ENCODE measurements at places on chromosomes 5 and 9. TPM values are rescaled to one million over a fixed set of nuclear protein-coding genes. Genes with fewer than 3 reads are reported as not detected.

DNA sequence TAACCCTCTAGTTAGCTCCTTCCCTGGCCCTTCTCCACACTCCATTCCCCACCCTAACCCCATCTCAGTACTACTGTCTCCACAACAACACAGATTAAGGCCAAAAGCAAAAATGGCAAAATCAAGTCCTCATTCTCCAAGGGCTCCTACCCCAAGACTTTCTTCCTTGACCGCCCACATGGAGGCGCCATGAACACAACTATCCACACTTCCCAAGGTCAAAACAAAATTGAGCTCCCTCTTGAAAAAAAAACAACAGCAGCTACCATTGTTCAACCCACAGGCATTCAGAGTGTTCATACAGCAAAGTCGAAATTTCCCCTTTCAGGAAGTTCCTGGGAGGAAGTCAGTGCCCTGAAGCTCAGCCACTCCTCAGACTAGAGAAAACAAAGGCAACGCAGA is 54.4 kb downstream of the GNAQ start:
- H3K27ac ChIP-seq = peak overlapping the region; percentile 46
- H3K4me3 ChIP-seq = no peak overlapping the region
- peaks cover 21% of the 10 kb centered on the region for H3K4me1 ChIP-seq
- H3K36me3 ChIP-seq = no peaks in the 10 kb centered on the region
- no peaks in the 10 kb centered on the region for H3K27me3 ChIP-seq

DNA sequence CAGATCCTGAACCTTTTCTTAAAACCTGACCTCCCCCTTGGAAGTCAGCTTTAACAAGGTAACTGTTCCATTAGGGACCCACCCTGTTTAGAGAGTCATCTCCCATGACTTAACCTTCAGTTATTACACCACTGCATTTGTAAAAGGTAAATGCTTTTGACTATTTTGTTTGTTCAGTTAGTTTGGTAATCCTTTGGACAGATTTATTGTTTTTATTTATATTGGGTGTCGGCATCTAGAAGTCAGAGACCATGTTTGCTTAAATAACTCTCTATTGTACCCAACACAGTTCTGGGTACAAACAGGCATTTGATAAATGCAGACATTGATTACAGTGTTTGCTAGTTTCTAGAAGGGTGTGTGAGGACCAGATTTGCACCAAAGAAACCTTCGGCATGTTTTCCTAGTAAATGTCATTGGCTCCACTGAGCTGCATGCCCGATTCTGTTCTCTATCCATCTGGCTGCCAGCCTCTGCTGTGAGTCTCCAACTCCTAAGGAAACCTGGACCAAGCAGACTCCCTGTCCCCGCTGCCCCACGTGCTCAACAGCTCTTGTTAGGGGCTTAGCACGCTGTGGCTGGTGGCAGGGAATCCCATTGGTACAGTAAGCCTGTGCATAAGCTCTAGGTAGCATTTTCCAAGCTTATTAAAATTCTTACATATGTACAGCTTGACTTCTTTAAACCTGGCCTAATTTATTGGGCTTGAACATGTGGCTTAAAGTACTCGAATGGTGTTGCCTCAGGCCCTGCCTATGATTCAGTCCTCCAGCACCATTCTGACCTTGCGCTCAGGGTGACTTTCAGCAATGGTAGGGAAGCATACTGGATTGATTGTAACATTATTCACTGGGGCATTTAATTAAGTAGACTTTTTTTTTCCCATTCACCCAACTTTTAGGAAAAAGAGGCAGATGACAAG is 6.6 kb downstream of the PCBD2 start:
- DNase-seq = no peak
- H3K36me3 ChIP-seq = peaks cover 4% of the 10 kb centered on the region
- H3K4me1 ChIP-seq = no peaks in the 10 kb centered on the region
- no peak overlapping the region for H3K27ac ChIP-seq
- H3K27me3 ChIP-seq = no peaks in the 10 kb centered on the region
- no peak overlapping the region for H3K4me3 ChIP-seq

GRCh38 chr5:142434322-142434612 is 109.4 kb upstream of the SPRY4 start:
- H3K27me3 ChIP-seq = peaks cover 4% of the 10 kb centered on the region
- no peak overlapping the region for H3K4me3 ChIP-seq

Gene FOXD4L4
- total RNA-seq = 0.19 TPM

- no peak overlapping the region for H3K27ac ChIP-seq
- H3K4me3 ChIP-seq = no peak overlapping the region
- no peak for DNase-seq
These were observed 716.1 kb upstream of the WWC1 start for GRCh38 chr5:167575330-167575729.

- peaks cover 25% of the 10 kb centered on the region for H3K27me3 ChIP-seq
- no peak overlapping the region for H3K4me3 ChIP-seq
- no peak for DNase-seq
- peaks cover 8% of the 10 kb centered on the region for H3K4me1 ChIP-seq
- H3K27ac ChIP-seq = no peak overlapping the region
- H3K36me3 ChIP-seq = no peaks in the 10 kb centered on the region
These were observed 30.3 kb upstream of the CER1 start for GRCh38 chr9:14752871-14753270.

GRCh38 chr5:133421394-133421793 is 190.9 kb downstream of the FSTL4 start:
- no peak overlapping the region for H3K27ac ChIP-seq
- no peak overlapping the region for H3K4me3 ChIP-seq
- H3K36me3 ChIP-seq = no peaks in the 10 kb centered on the region
- peaks cover 45% of the 10 kb centered on the region for H3K27me3 ChIP-seq

GRCh38 chr5:172101547-172102217 is 86.3 kb downstream of the STK10 start:
- no peaks in the 10 kb centered on the region for H3K27me3 ChIP-seq
- no peak overlapping the region for H3K4me3 ChIP-seq
- peak overlapping the region; percentile 35 for H3K27ac ChIP-seq

DNA sequence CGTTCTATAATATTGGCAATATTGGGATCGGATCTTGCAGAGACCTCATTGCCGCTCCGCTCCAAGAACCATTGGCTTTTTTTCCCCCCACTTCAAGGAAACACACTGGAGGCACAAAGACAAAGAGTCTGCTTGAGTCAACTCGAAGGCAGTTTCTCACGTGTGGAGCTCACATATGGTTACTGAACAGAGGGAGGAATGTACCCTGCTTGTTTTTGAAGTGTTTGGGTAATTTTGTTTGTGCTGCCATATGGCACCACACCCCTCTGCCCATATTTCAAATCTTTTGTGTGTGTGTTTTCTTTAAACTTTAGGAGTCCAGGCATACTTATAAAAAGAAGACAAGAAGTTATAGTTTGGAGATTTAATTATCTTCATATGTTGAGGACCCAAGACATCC is 595.9 kb downstream of the DTWD2 start:
- H3K36me3 ChIP-seq = no peaks in the 10 kb centered on the region
- H3K27ac ChIP-seq = no peak overlapping the region

Gene ZNF618
- 75.3 TPM for total RNA-seq

- peak overlapping the region; percentile 63 for H3K27ac ChIP-seq
- H3K36me3 ChIP-seq = no peaks in the 10 kb centered on the region
- peaks cover 5% of the 10 kb centered on the region for H3K27me3 ChIP-seq
- no peak for DNase-seq
- no peak overlapping the region for H3K4me3 ChIP-seq
- peaks cover 18% of the 10 kb centered on the region for H3K4me1 ChIP-seq
These were observed 124.1 kb upstream of the STC2 start for GRCh38 chr5:173452119-173452905.

GRCh38 chr9:113388833-113389232 is 12.0 kb upstream of the HDHD3 start:
- H3K4me1 ChIP-seq = peaks cover 31% of the 10 kb centered on the region
- H3K27me3 ChIP-seq = no peaks in the 10 kb centered on the region
- peaks cover 30% of the 10 kb centered on the region for H3K36me3 ChIP-seq
- H3K4me3 ChIP-seq = no peak overlapping the region

DNA sequence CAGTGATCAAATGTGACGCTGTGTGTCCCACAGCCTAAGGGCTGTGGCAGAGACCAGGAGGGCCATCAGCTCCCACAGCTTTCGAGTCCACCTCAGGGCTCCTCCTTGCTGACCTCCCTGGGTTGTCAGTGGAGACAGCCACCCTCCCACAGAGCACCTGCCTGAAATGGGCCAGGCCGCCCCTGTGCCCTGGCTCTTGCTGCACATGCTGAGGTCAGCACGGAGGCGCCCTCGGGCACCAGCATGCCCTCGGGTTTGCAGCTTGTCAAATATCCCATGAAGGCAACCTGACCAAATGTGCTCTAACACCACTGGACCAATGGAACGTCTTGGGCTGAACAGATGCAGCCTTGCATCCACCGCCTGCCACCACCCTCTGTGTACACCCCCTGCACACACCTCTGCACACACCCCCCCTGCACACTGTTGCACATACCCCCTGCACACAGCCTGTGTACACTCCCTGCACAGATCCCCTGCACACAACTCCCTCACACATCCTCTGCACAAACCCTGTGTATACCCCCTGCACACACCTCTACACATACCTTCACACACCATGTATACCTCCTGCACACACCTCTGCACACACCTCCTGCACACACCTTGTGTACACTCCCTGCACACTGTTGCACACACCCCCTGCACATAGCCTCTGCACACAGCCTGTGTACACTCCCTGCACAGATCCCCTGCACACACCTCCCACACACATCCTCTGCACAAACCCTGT is 2.0 kb upstream of the CEP72 start:
- H3K27me3 ChIP-seq = peaks cover 9% of the 10 kb centered on the region
- H3K4me1 ChIP-seq = peaks cover 16% of the 10 kb centered on the region
- H3K4me3 ChIP-seq = peak overlapping the region; percentile 69
- peaks cover 9% of the 10 kb centered on the region for H3K36me3 ChIP-seq
- H3K27ac ChIP-seq = no peak overlapping the region

DNA sequence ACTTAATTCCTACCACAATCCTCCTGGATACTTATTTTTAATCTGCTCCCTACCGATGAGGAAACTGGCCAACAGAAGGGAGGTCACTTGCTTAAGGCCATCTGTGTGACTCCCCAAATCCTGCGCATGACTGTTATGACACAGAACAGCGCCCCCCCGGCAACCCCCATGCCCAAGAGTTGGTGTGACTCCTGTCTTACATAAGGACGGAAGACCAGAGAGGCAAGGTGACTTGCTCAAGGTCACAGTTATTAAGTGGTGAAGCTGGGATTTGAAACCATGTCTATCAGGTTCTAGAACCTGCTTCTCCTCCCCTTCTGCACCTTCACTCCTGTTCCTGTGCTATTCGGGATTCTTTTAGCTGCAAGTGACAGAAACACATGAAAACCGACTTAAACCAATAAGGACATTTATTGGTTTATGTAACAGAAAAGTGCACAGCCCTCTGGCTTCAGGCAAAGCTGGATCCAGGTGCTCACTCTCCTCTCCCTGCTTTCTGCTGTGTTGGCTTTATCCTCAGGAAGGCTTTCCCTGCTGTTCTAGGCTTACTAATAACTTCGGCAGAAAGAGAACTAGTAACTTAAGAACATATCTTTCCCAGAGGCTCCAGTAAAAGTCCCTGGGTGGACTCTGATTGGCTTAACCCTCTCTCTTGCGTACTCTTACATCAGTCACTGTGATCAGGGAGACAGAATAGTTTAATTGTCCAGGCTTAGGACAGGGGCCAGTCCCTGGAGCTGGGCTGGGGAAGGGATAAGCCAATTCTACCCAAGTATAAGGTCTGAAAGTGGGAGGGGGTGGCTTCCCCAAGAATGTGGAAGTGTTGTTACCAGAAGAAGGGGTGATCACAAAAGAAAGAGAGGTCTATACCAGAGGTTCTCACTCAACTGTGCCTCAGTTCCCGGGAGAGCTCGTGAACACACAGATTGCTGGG is 43.7 kb downstream of the FGF18 start:
- H3K36me3 ChIP-seq = no peaks in the 10 kb centered on the region
- no peak overlapping the region for H3K27ac ChIP-seq
- H3K4me3 ChIP-seq = no peak overlapping the region
- DNase-seq = no peak

Gene NME5
- 9.9 TPM for total RNA-seq

- H3K27me3 ChIP-seq = peaks cover 6% of the 10 kb centered on the region
- no peak overlapping the region for H3K4me3 ChIP-seq
- H3K4me1 ChIP-seq = peaks cover 6% of the 10 kb centered on the region
These were observed 15.1 kb upstream of the TCF7 start for GRCh38 chr5:134099288-134099872.

Gene KIF12
- total RNA-seq = 176 TPM

GRCh38 chr5:149878371-149878770 is 66.2 kb downstream of the PDE6A start:
- no peak overlapping the region for H3K4me3 ChIP-seq
- no peaks in the 10 kb centered on the region for H3K36me3 ChIP-seq
- DNase-seq = no peak
- peaks cover 8% of the 10 kb centered on the region for H3K4me1 ChIP-seq

- H3K36me3 ChIP-seq = no peaks in the 10 kb centered on the region
- DNase-seq = no peak
- H3K27ac ChIP-seq = no peak overlapping the region
- no peak overlapping the region for H3K4me3 ChIP-seq
- H3K4me1 ChIP-seq = peaks cover 7% of the 10 kb centered on the region
- peaks cover 32% of the 10 kb centered on the region for H3K27me3 ChIP-seq
These were observed 15.2 kb downstream of the HK3 start for GRCh38 chr5:176883700-176884570.

DNA sequence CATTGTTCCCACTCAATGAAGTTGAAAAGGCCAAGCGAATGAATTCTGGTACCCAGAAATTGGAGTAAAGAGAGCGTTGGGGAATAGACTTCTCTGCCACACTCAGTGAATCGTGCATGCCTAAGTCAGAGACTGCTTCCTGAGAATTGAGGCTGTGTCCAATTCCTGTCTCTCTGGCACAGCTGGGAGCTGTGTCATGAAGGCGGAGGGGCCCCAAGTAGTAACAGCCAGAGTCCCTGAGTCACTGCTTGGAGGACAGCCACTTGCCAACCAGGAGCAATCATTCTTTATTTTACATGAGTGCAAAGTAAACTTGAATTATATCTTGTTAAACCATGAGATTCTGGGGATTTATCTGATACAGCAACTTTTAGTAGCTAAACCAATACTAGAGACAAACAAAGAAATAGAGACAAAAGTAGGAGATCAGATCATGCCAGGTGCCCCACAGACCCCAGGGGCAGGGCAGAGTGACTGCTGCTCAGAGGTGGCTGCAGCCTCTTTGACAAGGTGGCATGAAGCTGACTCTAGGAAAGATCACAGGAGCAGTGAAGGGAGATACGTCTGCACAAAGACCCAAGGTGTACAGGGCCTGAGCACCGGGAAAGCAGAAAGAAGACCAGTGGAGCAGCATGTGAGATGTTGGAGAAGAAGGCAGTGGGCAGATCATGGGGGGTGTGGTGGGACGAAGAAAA is 246.0 kb downstream of the GADD45G start:
- DNase-seq = no peak
- no peak overlapping the region for H3K4me3 ChIP-seq
- H3K4me1 ChIP-seq = peaks cover 3% of the 10 kb centered on the region
- peaks cover 14% of the 10 kb centered on the region for H3K27me3 ChIP-seq
- H3K36me3 ChIP-seq = no peaks in the 10 kb centered on the region

GRCh38 chr5:172768573-172769341 is 2.2 kb downstream of the DUSP1 start:
- H3K27ac ChIP-seq = peak overlapping the region; percentile 97
- peaks cover 48% of the 10 kb centered on the region for H3K4me1 ChIP-seq
- peak overlapping the region; percentile 92 for H3K4me3 ChIP-seq

- DNase-seq = no peak
- no peak overlapping the region for H3K27ac ChIP-seq
- no peak overlapping the region for H3K4me3 ChIP-seq
- H3K36me3 ChIP-seq = no peaks in the 10 kb centered on the region
- H3K4me1 ChIP-seq = peaks cover 29% of the 10 kb centered on the region
These were observed 67.8 kb upstream of the ZSWIM6 start for GRCh38 chr5:61264273-61264661.

Gene CDH18
- 1.9 TPM for total RNA-seq

GRCh38 chr5:41509399-41510175 is 814 bp downstream of the PLCXD3 start:
- H3K4me3 ChIP-seq = peak overlapping the region; percentile 69
- no peak for DNase-seq
- peaks cover 40% of the 10 kb centered on the region for H3K27me3 ChIP-seq

Gene PAPPA
- 0.33 TPM for total RNA-seq
